ENCODE measurements at places on chromosomes 2 and 18.

DNA sequence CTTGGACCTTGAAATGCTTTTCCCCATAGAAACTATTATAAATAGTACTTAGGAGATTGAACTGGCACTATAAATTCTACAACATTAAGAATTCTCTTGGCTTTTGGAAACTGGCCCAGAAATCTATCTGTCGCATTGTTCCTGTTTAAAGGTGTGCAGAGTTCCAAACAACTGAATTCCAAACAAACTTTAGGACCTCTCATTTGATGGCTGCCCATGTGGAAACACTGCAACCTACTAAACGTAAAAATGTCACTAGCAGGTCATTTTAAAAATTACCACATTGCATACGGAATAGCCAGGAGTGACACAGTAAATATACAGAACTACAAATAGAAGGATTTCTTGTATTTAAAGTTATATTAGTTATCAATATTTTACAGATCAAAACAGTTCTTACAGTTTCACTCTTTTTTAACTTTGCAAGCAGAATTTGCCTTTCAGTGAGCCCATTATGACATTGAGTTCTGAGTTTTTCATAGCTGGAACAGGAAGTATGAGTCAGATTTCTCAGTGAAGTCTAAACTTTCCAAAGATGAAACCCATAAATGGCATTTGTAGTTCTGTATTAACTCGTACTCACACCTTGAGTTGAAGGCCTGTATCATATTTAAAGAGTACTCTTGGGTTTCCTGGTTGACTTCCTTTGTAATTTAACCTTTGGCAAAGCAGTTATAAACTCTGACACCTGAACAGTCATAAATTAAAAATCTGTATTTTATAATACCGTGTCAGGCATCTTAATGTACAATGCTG lies 142.3 kb upstream of the BOD1L2 start:
- no peak for DNase-seq

- DNase-seq, result no peak
These were observed 125.2 kb upstream of the ARL5A start for GRCh38 chr2:151953467-151953866.

DNA sequence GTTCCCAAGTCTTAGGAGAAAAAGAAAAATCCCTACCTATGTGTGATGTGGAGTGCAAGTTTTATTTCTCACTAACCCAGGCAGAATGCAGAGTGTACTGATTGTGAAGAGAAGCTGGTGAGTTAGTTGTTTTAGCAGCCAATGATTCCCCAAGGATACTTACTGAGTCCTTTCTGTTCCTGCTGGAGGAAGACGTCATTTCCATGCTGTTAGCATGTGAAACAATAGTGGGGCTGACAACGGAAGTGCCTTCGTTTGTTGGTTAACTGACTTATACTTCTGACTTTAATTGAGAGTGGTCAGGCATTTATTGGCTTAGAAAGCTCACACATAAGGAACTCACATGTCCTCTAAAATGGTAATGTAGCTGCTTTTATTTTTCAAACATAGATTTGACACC lies 180.6 kb downstream of the MC4R start:
- no peak for DNase-seq

- no peak for DNase-seq
These were observed 19.4 kb downstream of the CENPA start for GRCh38 chr2:26805241-26805676.

DNA sequence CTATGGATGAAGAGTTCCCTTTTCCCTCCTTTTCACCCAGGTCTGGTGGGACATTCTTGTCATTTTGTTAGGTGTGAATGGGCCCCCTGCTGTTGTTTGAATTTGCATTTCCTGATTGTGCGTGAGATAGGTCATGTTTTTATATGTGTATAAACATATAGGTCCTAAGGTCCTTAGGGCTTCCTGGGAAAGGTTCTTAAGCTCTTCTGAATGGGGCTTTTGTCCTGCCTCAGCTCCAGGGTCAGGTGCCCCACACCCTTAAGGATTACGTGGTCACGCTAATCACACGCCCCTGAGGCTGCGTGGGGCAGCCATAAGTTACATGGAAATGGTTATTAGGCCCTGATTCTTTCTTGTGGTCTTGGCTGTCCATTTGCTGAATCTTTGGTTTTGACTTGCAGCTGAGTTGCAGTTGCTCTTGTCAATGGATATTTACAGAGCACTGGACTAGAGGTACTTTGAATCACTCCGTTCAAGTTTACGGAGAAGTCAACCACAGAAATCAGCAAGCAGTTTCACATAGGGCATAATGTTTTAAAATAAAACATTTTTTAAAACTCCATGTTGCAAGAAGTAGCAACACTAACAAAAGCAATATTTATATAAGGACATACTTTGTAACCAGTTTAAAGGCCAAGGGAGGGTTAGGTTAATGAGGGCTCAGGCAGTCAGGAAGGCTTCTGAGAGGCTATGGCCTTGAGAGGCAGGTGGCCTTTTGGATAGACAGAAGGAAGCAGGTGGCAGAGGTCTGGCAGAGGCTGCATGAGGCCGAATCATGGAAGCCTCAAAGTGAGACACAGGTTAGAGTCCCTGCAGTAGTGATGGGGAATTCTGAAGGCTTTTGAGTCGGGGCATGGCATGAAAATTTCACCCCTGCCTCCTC lies 24.2 kb downstream of the LIPG start:
- DNase-seq, result no peak

DNA sequence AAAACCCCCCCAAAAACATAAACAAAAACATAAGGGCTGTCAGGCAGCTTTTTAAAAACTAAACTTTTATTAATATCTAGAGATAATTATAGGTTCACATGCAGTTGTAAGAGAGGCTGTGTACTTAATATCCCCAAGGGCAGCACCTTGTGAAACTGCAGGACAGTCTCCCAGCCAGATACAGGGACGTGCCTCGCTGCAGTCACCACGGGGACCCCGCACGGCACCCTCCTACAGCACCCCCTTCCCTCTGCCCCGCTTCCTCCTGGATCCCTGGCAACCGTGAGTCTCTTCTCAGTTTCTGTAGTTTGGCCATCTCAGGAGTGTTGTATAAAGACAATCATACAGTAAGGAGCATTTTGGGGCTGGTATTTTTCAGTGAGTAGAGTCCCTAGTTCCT lies 6.8 kb upstream of the COLEC11 start:
- no peak for DNase-seq

- DNase-seq, result no peak
These were observed 31.0 kb upstream of the GLI2 start for GRCh38 chr2:120704696-120705095.

- no peak for DNase-seq
These were observed 21.8 kb upstream of the RGPD4 start for GRCh38 chr2:107804608-107805498.

DNA sequence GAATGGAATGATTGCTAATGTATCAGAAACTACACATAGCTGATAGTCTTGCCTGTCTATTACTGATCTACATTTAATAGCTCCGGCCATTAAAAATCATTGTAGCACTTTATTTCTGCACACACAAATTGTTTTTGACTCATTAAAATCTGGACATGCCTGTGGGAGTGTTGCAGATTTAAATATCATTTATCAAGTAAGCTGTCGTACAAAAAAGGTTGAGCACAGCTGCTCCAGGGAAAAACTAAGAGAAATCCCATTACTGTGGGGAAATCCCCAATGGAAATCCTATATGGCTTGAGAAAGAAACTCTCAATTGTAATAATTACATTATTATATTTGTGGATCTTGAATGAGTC lies 99.6 kb upstream of the CERS6 start:
- no peak for DNase-seq

- no peak for DNase-seq
These were observed 32.3 kb upstream of the NEB start for GRCh38 chr2:151766437-151767153.

- DNase-seq, result no peak
These were observed 221.0 kb downstream of the CDH20 start for GRCh38 chr18:61554117-61554776.

DNA sequence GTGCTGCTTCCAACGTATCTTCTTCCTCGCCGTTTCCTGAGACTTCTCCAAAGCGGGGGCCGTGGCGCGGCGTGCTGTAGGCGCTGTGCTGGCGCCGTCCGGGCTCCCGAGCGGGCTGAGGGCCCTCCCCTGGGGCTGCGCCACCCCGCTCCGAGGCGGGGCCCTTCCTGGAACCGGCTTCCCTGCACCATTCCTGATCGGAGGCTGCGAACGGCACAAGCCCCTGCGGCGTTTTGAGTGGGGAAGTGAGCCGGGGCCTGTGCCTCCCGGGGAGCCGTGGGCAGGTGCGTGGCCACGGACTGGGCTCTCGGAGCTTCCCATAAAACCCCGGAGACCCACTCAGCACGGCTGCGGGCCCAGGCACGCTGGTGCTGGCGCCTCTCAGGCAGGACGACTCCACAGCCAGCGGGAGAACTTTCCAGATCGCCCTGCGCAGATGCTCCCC lies 74.7 kb downstream of the PSMG2 start:
- no peak for DNase-seq

DNA sequence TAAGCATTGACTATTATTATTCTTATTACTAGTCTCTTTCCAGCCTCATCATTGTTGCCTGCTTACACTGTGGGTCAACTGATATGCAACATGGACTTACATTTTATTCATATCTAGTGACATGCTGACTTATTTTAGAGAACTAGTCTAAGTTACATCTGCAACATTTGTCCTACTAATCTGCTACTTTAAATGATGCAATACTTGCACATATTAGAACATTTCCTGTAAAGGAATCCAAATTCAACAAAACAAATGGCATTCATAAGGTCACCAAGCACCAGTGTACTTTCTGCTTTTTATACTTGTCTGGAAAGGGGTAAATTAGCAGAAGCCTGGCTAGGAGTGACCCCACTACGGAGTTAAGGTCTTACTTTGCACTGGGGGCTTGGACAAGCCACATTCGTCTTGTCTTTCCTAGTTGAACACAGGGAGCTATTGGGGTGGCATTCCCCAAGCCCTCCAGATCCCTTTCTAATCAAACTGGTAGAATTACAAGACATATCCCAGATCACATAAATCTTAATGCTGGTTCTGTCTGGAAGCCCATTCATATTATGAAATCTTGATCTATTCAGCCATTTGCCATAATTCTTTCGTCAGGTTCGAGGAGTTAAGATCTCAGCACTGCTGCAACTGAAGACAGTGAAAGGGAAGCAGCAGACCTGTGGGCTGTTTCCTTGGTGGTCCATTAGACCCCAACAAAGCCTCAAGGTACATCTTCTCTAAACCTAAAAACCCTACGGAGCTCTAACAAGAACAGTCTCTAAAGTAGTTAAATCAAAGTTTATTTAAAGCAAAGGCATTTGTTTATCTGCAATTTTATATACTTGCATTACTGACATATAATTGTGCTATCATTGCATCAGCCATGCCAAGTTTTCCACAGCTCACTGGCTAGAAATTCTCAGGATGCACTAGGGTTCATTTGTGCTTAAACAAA lies 49.9 kb upstream of the RTN4 start:
- DNase-seq, result no peak

DNA sequence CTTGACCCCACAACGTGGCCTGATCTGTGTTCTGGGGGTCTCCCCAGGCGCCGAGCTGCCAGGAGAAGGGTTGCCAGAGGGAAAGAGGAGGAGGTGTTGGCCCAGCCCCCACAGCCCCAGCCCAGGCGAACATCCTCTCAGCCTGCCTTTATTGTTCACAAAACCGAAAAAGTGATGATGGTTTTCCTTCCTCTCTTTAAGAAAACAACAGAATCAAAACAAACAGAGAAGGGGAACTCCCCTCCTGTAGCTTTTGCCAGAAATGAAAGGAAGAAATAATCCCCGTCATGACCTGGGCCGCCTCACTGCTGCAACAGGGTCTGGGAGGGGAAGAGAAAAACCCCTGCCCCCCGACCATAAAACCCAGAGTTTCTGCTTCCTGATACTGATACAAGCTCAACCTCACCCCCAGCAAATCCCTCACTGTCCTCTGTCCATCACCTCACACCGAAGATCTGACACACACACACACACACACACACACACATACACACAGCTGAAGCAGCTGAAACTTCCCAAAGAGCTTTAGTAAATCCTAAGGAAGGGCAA lies 52.0 kb downstream of the ZFP36L2 start:
- no peak for DNase-seq

GRCh38 chr2:43824951-43825493 lies 13.6 kb downstream of the ABCG5 start:
- no peak for DNase-seq

GRCh38 chr18:10560452-10561045 lies 34.7 kb downstream of the NAPG start:
- DNase-seq, result peak; percentile 14

DNA sequence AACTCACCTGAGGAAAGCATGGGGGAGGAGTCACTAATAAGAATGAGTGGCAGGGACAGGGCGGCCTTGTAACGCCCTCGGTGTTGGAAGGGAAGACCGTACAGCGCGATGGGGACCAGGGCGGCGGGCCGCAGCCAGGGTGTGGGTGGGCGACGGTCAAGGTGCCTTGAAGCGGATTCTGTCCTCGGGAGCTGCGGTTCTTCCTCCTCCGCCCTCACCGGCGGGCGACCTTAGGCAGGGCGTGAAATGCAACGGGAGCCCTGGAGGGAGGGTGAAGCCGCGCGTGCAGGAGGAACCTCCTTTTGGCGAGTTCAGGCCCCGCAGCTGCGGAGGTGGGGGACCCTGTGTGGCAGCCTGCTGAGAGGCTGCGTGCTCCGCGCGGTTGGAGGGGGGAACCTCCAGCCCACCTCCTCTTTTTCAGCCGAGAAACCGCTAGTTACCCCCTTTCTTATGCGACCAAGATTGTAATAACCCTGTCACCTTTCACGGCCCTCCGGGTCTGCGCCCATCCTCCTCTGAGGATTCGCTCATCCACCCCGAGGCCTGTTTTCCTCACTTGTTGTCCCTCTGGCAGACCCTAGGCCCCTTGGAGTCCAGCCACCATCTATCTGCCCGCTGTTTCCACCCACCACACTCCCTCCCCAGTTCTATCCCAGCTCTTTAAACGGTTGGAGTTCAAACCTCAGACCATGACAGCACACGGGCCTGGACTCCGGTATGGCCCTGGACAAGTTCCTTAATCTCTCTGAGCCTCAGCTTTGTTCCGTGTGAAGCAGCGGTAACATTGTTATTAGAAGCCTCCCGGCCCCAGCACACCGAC lies 823 bp upstream of the RNU2-63P start:
- peak; percentile 71 for DNase-seq

DNA sequence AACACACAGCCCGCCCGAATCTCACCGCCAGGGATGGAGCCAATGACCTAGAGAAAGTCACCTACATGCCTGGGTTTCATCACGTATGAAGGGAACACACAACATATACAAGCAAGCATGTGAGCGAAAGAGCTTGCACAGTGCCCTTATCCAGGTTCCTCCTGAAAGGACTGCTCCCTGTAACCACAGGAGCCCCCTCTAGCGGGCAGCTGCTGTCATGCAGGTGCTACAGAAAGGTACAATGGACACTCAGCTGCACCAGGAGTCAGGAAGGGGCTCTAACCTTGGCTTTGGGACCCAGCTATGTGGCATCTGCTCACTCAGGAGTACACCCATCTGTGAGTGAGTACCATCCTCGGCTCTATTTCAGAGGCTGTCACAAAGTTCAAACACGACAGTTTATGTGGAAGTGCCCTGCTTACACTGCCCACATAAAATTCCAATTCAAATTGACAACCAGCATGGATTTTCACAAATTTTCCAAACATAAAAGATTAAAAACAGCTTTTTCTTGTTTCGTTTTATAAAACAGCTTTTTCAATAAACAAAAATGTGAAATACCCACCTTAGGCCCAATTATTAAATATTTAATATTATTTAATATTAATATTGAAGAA lies 3.5 kb downstream of the NDUFA10 start:
- no peak for DNase-seq

GRCh38 chr2:120392923-120393322 lies 47.0 kb downstream of the INHBB start:
- no peak for DNase-seq

- no peak for DNase-seq
These were observed 117.6 kb upstream of the TTN start for GRCh38 chr2:178924817-178925216.

- no peak for DNase-seq
These were observed 154.6 kb downstream of the WDSUB1 start for GRCh38 chr2:159131914-159132281.
